ENCODE measurements at places on chromosomes 1 and 21. TPM values are rescaled to one million over a fixed set of nuclear protein-coding genes. Genes with fewer than 3 reads are reported as not detected.

DNA sequence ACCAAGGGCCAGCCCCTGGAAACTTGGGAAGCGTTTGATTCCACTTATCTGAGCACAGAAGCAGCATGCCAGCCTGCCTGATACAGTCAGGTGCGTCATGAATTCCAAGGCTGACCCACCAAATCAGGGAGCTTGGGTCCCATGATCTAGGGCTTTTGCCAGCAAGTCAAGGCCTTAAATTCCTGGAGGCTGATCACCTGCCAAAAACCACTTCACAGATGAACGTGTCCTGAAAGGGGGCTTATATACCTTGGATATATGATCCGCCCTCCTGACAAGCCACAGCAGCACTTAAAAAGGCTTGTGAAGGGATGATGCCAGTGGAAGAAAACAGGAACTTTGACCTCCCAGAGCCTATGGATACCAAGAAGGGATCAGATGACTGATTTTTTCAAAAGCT lies 24.0 kb upstream of the CLIC6 start:
- no peaks in the 10 kb centered on the region for H3K4me1 ChIP-seq
- H3K27me3 ChIP-seq, result no peaks in the 10 kb centered on the region
- no peaks in the 10 kb centered on the region for H3K36me3 ChIP-seq
- DNase-seq, result no peak
- H3K27ac ChIP-seq, result no peak overlapping the region

DNA sequence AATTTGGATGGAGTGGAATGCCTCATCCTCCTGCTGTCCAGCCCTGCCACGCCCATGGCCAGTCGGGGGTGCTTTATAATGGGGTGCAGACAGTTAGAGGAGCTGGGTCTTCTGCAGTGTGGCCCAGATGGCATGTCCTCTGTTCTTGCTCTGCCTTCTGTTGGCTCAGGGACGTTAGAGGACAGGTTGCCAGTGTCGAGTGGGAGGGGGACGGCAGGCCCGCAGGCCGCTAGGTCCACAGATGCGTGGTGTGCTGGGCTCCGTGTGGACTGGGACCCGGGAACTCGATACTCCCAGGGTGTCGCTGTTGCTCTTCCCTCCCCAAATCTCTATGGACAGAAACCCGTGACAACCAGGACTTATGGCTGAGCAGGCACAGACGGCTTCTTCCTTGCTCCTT lies 33.3 kb downstream of the SIM2 start:
- H3K27me3 ChIP-seq, result no peaks in the 10 kb centered on the region
- no peak overlapping the region for H3K4me3 ChIP-seq
- no peak for DNase-seq

TAL1 gene
- 3.1 TPM for total RNA-seq

OSCP1 gene
- 11.1 TPM for total RNA-seq

GRCh38 chr1:178529364-178530036 lies 16.6 kb downstream of the TEX35 start:
- H3K36me3 ChIP-seq, result no peaks in the 10 kb centered on the region
- peaks cover 11% of the 10 kb centered on the region for H3K4me1 ChIP-seq
- DNase-seq, result peak; percentile 44
- no peak overlapping the region for H3K4me3 ChIP-seq
- H3K27ac ChIP-seq, result no peak overlapping the region

HTR1D gene
- not detected for total RNA-seq

GRCh38 chr1:184624051-184624450 lies 130.6 kb downstream of the EDEM3 start:
- peak overlapping the region; percentile 89 for H3K27ac ChIP-seq
- no peak overlapping the region for H3K4me3 ChIP-seq
- H3K27me3 ChIP-seq, result no peaks in the 10 kb centered on the region
- peaks cover 73% of the 10 kb centered on the region for H3K4me1 ChIP-seq

- DNase-seq, result no peak
- no peak overlapping the region for H3K27ac ChIP-seq
- H3K36me3 ChIP-seq, result no peaks in the 10 kb centered on the region
- no peak overlapping the region for H3K4me3 ChIP-seq
- no peaks in the 10 kb centered on the region for H3K4me1 ChIP-seq
- no peaks in the 10 kb centered on the region for H3K27me3 ChIP-seq
These were observed 7.6 kb downstream of the HTR6 start for GRCh38 chr1:19672237-19672636.

DNA sequence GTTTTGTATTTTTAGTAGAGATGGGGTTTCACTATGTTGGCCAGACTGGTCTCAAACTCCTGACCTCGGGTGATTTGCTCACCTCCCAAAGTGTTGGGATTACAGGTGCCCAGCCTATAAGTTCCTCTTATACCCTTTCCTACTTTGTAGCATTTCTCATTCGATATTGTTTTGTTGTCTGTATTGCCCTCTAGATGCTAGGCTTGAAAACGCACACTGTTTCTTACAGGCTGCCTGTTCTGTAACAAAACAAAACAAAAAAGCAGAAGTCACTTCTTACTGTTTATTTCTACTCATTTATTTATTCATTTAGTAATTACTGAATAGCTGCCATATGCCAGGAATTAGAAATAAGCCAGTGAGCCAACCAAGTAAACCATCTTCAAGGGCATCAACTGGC lies 136.9 kb upstream of the BMP8A start:
- peaks cover 64% of the 10 kb centered on the region for H3K36me3 ChIP-seq
- peaks cover 19% of the 10 kb centered on the region for H3K4me1 ChIP-seq
- DNase-seq, result no peak
- no peak overlapping the region for H3K4me3 ChIP-seq
- no peak overlapping the region for H3K27ac ChIP-seq

SPRR1B gene
- not detected for total RNA-seq

DNA sequence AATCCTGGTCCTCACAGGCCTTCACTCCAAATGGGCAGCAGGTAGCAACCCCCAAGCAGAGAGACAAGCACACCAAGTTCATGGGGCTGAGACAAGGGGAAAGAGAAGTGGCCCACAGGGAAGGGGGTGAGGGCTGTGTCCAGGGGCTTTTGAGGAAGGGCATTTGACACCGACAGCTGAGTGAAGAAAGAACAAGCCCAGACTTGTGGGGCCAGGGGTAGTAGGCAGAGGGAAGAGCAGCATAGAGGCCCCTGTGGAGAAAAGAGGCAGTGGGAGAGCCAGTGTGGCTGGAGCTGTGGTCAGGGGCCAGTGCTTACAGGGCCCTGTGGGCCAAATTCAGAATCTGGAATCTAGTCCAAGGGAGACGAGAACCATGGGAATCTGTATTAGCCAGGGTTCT lies 85.4 kb downstream of the IGSF21 start:
- no peaks in the 10 kb centered on the region for H3K36me3 ChIP-seq
- no peaks in the 10 kb centered on the region for H3K27me3 ChIP-seq
- DNase-seq, result no peak

- no peak overlapping the region for H3K4me3 ChIP-seq
- H3K4me1 ChIP-seq, result no peaks in the 10 kb centered on the region
- H3K27ac ChIP-seq, result no peak overlapping the region
- DNase-seq, result peak; percentile 52
These were observed 3.6 kb downstream of the ADPRS start for GRCh38 chr1:36092166-36092797.

DNA sequence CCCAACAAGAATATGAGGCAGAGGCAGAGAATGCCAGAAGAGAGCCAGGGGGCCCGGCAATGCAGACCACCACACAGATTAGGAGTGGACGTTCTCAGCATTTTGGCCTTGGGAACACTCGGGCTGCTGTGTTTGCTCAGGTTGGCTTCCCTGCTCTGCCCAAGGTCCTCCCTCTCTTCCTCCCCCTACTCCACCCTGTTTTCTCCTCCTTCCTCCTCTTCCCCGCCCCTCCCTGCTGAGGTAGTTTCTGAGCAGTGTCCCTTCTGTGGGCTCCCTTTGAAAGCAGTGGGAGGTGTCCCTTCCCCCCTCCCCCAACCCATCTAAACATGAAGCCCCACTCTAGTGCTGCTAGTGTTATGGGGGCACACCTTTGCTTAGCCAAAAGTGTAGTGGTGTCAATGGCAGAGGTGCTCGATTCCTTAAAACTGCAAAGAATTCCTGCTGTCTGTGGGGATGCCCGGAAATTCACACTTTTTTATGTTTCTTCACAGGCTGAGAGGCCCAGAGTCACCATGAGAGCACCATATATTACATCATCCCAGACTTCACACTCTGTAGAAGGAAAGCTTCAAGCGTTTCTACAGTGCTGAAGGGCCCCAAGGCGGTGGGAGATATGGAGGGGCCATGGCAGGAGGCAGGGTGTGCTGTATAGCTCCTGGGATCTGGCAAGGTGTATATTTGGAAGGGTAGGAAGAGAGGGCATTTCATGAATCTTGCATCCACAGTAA lies at the start of gene HHIPL2:
HHIPL2 (minus strand) TSS at position 161 of the 728 bp plus-strand sequence; CDS start at position 101, 60 bp downstream.
- H3K4me3 ChIP-seq, result no peak within 1 kb of the TSS
- H3K36me3 ChIP-seq, result no peaks in the 10 kb centered on the region
- no peak for DNase-seq
- peaks cover 31% of the 10 kb centered on the region for H3K27me3 ChIP-seq
- no peaks in the 10 kb centered on the region for H3K4me1 ChIP-seq

DNA sequence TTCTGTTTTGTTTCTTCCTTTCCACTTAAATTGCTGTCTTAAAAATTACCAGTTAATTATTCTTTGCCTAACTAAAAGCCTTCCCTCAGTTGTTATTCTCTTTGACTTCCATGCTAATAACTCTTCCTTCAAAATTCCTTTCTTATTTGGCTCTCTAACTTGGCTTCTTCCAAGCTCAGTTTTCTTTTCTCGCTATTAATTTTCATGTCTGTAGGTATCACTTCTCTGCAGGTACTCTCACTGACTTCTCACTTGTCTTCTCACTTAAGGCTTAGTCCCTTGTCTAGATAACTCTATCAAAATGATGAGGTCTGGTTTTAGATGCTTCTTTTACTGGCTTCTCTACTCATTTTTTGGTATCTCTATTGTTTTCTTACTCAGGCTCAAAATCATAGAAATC lies 10.1 kb downstream of the CDC7 start:
- H3K4me3 ChIP-seq, result no peak overlapping the region
- no peaks in the 10 kb centered on the region for H3K36me3 ChIP-seq
- no peaks in the 10 kb centered on the region for H3K27me3 ChIP-seq
- DNase-seq, result no peak
- H3K27ac ChIP-seq, result no peak overlapping the region
- no peaks in the 10 kb centered on the region for H3K4me1 ChIP-seq

DNA sequence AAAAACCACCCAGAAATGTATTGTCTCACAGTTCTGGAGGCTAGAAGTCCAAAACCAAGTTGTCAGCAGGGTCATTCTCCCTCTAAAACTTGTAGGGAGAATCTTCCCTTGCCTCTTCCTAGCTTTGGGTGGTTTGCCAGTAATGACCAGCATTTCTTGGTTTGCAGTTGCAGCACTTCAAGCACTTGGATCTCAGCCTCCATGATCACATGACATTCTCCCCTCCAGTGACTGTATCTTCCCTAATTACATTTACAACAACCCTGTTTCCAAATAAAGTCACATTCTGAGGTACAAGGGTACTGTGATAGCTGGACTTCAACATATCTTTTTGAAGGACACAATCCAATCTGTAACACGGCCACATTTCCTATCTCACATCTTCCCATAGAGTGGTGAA lies 37.2 kb downstream of the EVI5 start:
- H3K27me3 ChIP-seq, result no peaks in the 10 kb centered on the region
- H3K4me3 ChIP-seq, result no peak overlapping the region
- H3K36me3 ChIP-seq, result no peaks in the 10 kb centered on the region

HES2 gene
- not detected for total RNA-seq

KCND3 gene
- total RNA-seq, result 18.3 TPM

- peak; percentile 86 for DNase-seq
- no peaks in the 10 kb centered on the region for H3K4me1 ChIP-seq
- H3K27me3 ChIP-seq, result no peaks in the 10 kb centered on the region
- no peak overlapping the region for H3K4me3 ChIP-seq
These were observed 9.1 kb upstream of the RAB7B start for GRCh38 chr1:206012086-206012859.

DNA sequence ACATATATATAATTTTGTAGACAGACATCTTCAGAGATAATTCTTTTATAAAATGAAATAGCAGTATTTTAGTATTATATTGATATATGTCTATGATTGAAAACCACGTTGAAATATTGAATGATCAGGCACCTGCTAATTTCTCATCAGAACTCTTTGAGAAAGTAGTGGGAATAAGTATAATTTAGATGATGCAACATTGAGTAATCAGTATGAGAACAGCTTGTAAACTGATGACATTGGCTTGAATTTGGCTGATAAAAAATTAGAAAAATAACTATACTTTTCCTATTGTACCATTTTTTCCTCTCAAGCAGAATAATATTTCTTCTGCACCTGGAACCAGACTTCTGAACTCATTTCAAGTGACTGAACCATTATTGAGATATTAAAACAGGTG lies 1316.8 kb downstream of the NCAM2 start:
- H3K4me3 ChIP-seq, result no peak overlapping the region
- H3K36me3 ChIP-seq, result no peaks in the 10 kb centered on the region
- H3K27me3 ChIP-seq, result no peaks in the 10 kb centered on the region
- H3K4me1 ChIP-seq, result no peaks in the 10 kb centered on the region

UBL4B gene
- not detected for total RNA-seq

DNA sequence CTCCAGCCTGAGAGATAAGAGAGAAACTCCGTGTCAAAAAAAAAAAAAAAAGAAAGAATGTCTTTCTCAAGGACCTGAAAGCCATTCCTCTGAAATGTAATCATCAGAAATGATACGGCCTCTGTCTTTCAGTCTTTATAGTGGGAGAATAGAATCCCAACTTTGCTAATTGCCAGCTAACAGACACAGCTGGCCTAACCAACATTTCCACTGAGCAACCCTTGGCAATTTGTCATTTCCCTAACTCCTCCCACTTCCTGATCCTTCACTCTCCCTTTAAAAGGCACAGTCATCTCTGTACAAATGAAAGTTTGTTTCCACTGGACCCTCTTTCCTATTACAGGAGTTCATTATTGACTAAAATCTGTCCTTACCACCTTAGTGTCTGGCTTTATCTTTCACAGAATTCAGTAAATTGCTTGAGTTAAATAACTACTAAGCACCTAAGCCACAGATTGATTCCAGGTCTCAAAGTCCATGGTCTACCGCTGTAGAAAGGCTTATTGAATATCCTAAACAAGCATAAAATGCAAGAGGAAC lies 4.3 kb upstream of the CBR1 start:
- H3K27ac ChIP-seq, result no peak overlapping the region
- H3K4me1 ChIP-seq, result no peaks in the 10 kb centered on the region
- no peaks in the 10 kb centered on the region for H3K36me3 ChIP-seq
- no peak overlapping the region for H3K4me3 ChIP-seq
- no peak for DNase-seq
- no peaks in the 10 kb centered on the region for H3K27me3 ChIP-seq

DNA sequence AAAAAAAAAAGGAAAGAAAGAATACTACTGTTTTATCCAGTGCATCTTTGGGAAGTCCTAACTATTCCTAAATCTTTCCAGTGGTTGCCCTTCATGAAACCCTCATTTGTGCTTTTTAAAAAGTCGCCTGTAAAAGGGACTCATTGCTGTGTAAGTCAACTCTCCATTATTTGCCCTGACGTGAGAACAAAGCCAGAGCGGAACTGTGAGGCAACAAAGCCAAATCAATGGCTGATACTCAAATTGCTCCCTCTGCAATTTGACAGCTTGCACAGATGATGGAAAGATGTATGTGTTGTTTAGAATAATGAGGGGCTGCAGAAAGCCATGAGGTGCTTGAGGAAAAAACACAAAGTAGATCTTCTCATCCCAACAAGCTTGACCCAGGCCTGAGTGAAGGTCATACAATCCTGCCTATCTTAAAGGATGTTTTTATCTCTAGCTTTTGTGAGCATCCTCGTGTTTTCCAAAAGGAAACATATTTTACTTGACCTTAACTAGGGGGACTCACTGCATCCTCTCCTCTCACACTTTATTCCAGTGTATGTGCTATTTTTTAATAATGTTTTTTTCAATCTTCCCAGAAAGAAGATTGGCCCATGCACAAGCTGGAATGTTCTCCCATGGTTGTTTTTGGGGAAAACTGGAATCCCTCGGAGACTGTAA lies 33.4 kb downstream of the SMYD2 start:
- no peak overlapping the region for H3K4me3 ChIP-seq
- peaks cover 8% of the 10 kb centered on the region for H3K36me3 ChIP-seq
- H3K27me3 ChIP-seq, result no peaks in the 10 kb centered on the region
- H3K4me1 ChIP-seq, result no peaks in the 10 kb centered on the region
- no peak for DNase-seq
- H3K27ac ChIP-seq, result no peak overlapping the region
